ENCODE measurements at places on chromosomes 2 and 18.

GRCh38 chr2:32671885-32672533, 44.2 kb downstream of the TTC27 start:
- no peak for DNase-seq

- no peak for DNase-seq
These were observed 79.0 kb downstream of the HDAC4 start for GRCh38 chr2:239321596-239322415.

DNA sequence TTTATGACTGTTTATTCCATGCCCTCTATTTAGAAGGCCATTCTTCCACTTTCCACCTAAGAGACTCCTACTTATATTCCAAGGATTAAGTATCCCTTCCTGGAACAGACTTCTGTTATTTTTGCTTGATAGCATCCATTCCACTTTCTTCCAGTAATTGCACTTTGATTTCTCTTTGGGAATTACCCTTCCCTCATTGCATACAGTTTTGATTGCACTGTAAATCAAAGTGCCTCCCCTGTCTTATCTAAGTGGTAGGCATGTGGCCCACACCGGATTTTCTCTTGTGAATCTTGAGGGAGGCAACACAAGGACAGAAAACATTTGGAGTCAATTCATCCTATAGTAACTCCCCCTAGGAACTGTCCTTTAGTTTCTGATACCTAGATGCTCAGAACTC, 120.4 kb downstream of the PDE11A start:
- DNase-seq: no peak

DNA sequence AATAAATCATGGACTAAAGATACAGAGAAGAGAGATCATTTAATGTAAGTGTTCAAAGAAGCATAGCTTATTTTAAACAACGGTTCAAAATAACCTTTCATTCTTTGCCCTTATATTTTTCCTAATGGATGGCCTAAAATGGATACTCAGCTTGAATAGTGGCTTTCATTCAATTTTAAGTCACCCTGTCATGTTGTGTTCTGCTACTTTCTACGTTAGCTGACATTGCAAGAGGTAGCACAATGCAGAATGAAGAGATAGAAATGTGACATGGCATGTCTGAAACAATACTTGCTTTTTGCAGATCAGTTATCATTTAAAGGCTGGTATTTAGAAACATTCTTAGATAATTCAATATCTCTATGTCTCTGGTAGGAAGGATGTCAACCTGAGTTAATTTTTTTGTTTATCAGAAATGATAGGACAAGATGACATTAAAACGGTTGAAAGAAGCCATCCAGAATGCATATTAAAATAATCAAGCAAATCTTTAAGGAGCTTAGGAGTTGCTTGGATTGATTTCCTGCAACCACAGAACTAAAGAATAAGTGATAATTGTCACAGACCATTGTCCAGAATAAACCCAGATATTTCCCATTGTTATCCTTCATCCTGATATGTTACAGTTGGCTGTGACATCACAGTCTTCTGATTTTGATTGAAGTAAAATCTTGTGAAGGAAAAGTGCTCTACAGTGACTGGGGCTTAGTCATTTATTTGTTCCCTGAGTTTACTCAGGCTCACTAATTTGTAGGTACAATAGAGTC, 41.7 kb upstream of the CAVIN2 start:
- no peak for DNase-seq

DNA sequence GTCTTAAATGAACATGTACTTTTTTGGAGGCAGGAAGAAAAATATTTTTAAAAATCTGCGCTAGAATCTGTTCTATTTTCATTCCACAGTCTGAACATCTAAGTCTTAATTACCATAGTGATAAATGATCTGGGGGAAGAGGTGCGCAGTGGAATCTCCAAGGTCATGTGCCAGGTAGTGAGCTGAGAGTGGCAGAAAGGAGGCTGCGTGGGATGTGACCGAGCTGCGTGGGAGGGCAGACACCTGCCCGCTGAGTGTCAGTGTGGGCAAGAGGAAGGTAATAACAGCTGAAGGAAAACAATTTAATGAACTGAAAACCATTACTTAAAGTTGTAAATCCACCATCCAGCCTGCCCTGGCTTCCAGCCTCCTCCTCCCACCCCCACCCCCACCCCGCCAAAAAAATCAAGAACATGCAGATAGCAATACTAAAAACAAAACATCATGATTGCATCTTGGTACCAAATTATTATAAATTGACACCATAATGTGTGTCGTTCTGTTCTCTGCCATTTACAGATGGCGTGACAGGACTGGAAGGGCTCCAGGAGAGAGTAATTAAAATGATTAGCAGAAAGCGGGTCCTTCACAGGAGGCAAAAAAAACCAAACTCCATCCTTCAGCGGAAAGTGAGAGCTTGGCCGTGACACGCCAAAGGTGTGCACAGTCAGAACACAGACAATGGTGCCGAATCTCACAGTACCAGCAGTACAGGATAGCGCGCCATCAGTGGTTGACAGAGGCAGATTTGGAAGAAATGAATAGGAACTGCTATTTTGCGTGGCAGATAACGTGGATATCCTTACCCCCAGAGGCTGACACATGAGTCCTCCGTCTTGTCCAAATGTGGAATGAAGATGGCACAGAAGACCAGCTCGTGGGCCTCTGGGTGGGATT, 11.4 kb upstream of the DTNB start:
- no peak for DNase-seq

- no peak for DNase-seq
These were observed 65.3 kb upstream of the WIPF1 start for GRCh38 chr2:174662859-174663258.

DNA sequence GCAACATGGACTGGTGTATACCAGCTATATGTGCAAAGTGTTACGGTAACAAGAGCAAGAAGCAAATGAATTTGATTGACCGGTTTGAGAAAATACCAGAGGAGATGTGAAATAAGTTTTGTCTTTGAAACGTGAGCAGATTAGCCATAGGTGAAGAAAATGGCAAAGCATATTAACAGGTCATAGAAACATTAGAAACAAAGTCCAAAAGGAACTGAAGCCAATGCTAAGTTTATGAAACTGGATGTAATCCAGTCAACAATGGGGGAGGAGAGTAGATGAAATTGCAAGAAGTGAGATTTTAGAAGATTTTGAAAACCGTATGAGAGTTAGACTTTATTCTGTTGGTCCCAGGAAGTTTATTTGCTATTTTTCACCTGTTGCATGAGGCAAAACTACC, 1315.4 kb upstream of the CHAC2 start:
- no peak for DNase-seq

DNA sequence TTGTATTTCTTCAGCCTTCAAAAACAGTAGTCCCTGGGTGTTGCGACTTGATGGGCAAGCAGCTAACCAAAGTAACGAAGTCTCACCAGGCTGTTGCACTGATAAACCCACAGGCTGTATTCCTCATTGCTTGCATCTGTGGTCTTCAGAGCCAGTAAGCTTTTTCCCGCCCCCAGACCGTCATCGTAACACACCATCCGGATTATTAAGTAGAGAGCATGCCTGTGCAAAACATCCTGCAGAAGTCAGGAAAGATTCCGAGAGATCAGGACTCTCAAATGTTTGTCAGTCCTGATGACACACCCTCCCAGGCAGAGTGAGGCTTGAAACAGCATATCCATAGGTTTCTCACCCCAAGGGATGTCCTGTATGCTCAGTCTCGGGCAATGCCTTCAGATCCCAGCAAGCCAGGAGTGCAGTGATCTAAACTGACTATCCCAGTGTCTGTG, 15.9 kb downstream of the ITGB1BP1 start:
- no peak for DNase-seq

GRCh38 chr2:191488135-191488534, 189.8 kb upstream of the NABP1 start:
- no peak for DNase-seq

- no peak for DNase-seq
These were observed 279.2 kb downstream of the PTPRM start for GRCh38 chr18:7846335-7846734.

DNA sequence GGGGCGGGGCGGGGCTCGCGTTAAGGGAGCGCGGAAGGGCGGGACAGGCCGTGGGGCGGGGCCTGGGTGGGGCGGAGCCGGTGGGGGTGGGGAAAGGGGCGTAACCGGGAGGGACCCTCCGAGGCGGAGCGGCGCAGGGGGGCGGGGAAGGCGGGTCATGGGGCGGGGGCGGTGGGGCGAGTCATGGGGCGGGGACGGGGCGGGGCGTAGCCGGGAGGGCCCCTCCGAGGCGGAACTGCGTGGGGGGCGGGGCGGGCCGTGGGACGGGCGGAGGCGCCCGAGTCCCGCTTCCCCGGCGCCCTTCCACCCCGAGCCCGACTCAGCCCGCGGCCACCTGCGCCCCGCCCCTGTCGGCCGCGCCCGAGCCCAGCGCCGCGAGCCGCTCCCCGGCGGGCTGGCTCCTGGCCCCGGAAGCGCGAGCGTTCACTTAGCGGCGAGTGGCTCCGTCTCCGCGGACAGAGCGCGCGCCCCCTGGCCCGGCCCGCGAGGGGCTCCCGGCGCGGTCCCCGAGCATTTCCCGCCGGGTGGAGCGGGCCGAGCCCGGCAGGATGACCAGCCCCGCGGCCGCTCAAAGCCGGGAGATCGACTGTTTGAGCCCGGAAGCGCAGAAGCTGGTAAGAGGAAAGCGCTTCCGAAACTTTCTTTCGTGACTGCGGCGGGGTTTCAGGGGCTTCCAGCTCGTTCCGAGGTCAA, 64.7 kb downstream of the LRRFIP1 start:
- peak; percentile 98 for DNase-seq

DNA sequence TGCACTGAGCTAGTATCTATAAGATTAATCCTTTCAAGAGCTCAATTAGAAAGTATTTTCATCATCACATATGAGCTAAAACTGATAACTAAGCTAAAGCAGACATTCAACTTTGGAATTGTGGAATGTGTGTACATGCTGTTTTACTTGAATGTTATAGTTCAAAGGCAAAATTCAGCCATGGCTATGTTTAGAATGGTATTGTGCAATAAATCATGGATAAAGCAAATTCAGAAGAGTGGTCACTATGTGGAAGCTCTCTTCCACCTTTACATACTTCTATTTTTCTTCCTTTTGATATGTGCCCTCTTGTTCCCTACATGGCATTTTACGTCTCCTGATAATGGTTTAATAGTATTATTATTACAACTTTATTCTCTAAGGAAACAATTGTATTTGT, 1366.3 kb upstream of the LRRTM1 start:
- no peak for DNase-seq

DNA sequence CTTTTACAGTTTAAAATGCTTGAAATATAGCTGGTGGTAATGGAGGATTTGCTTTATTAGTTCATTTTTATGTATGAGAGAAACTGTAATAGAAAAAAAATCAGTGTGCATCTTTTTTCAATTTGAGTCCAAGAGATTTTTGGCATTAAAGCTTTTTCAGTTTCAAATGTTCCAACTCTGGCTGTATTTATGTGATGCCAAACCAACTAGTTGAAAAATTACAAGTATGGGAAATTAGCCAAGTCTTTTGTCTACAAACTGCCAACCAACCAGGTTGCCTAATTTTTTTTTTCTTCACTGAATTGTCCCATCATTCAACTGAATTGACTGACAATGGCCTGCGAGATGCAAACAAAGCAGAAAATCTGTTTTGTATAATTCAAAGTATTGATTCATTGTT, 95.7 kb downstream of the ICOS start:
- no peak for DNase-seq

DNA sequence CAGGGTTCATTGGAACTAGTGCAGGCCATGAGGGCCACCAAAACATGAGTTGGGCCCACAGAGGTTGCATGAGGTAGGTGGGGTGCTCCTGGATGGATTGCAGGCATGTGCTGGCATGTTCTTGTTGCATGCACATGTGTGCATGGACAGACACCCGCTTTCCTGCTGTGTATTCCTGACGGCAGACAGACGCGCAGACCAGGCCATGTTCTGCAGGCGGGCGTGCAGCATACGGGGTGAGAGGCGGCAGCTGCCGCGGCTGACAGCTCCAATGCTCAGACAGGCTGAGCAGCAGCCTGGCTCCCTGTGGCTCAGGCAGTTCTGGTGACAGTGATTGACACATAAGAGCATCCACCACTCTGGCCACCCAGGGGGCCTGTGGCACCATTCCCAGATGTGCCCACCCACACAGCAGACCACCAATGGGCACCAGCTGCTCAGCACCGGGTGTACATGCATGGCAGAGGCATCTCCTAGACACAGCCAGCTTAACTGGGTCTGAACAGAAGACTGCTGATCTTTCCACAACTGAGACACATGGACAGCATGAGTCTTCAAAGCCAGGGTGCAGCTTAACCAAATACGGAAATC, 21.2 kb downstream of the HS1BP3 start:
- no peak for DNase-seq

GRCh38 chr18:76274468-76275289, 220.4 kb downstream of the ZNF516 start:
- no peak for DNase-seq

GRCh38 chr2:85132834-85133637, at the start of gene TCF7L1:
Gene TCF7L1, plus strand, starts transcription at chr2:85133392. Its CDS starts 293 bp downstream, at chr2:85133685.
- peak; percentile 4 for DNase-seq

- no peak for DNase-seq
These were observed 90.2 kb downstream of the ZFP36L2 start for GRCh38 chr2:43136011-43136799.

GRCh38 chr2:33636001-33636400, 36.9 kb upstream of the FAM98A start:
- no peak for DNase-seq

DNA sequence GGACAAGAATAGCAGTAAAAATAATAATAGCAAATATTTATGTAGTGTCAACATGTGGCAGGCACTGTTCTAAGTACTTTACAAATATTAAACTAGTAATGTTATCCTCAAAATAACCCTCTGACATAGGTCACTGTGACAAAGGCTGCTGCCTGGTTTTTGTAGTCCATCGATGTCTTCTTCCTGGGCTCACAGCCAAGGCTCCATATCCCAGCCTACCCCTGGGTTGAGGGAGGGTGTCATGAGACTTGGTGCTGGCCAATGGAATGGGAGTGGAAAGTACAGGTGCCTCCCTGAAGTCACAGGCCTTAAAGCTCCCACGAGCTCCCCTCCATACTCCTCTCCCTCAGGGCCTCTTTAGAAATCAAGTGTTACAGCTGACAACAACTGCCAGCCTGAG, 159.3 kb downstream of the CYRIA start:
- no peak for DNase-seq

- no peak for DNase-seq
These were observed 95.9 kb downstream of the GFPT1 start for GRCh38 chr2:69291004-69291650.

DNA sequence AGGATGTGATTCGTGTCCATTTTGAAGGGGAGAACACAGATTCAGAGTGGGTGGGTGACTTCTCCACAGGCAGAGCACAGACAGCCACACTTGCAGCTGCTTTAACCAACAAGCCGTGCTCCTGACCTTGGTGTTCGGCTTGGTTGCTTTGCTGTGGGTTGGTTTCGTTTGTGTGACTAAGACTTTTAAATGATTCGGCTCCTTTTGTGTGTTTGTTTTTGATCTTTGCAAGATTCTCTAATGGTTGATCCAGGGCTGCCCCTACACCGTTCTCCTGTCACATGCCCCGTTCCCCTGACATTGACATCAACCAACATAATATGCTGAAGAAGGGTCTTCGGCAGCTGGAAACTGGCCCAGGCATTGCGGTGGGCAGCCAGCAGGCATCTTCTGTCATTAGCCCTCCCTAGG, 95.9 kb upstream of the MBOAT2 start:
- no peak for DNase-seq

GRCh38 chr2:220033546-220033945, 406.1 kb downstream of the SLC4A3 start:
- DNase-seq: no peak

- DNase-seq: no peak
These were observed 9.6 kb downstream of the CALCRL start for GRCh38 chr2:187438455-187438854.

GRCh38 chr2:191180713-191181112, 29.9 kb upstream of the STAT4 start:
- no peak for DNase-seq

- no peak for DNase-seq
These were observed 106.2 kb downstream of the KCTD1 start for GRCh38 chr18:26442126-26442525.

GRCh38 chr2:25297738-25298137, 44.0 kb downstream of the DNMT3A start:
- DNase-seq: no peak
